Omental fat pad (tissue), 4 donors: ENCODE measurements at places on chromosomes 4 and X. TPM values are rescaled to one million over a fixed set of nuclear protein-coding genes. Genes with fewer than 3 reads are reported as not detected.

- no peak for DNase-seq
Measured at GRCh38 chr4:89868276-89868675, 26.4 kb upstream of the MMRN1 start.

DNA sequence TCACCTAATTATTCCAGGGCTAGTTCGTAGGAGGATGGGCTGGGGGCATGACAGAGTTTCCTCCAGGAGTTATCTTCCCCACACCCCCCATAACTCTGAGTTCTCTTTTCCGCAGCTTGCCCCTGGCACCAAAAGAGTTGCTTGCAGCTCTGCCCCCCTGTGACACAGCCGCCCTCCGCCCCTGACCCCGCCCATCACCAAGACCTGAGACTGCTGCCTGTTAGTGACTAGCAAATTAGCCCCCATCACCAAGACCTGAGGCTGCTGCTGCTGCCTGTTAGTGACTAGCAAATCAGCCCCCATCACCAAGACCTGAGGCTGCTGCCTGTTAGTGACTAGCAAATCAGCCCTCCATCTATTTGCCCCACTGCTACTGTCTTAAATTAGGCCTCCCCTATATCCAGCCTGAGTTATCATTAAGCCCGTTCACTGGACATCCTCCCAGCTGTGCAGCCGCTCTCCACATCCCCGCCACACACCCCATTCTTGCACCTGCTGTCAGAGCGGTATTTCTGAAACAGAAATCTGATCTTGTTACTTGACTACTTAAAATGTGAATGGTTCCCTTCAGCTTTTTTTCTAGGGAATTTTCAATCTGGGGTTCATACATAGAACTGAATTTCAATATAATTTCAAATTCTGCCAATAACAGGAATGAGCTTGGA is 1.5 kb upstream of the PAPSS1 start:
- DNase-seq, result no peak

GRCh38 chr4:56728512-56728911 is 47.4 kb upstream of the HOPX start:
- no peak for DNase-seq

DNA sequence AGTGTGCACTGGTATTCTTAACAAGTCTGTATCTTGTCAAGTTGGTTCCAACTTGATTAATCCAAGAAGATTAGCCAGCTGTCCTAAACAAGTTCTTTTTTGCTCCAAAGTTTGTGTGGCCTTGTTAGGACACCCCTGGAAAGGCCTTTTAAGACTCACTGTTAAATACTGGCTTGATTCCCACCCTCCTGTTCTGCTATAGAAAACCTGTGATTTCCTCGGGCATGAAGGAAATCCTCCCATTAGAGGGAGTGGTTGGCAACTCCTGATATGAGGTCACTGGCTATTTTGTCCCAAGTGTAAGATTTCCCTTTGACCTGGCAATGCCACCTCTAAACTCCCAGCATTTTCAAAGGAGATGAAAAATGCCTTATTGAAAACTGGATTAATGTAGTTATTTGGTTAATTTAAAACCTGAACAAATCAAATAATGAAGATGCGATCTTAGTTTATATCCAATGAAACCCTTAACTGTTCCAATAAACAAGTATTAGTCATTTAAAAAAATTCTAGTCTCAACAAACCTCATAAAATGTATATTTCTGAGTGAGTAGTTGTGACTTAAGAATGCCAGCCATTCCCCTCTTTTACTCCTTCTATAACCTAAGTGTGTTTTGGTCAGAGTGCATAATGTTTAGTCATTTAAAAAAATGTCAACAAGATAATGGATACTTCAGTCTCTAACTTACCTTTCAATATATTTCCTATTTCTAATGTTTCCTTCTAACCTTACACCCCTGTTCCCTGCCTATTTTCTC is 94.4 kb downstream of the NPNT start:
- DNase-seq, result no peak

DNA sequence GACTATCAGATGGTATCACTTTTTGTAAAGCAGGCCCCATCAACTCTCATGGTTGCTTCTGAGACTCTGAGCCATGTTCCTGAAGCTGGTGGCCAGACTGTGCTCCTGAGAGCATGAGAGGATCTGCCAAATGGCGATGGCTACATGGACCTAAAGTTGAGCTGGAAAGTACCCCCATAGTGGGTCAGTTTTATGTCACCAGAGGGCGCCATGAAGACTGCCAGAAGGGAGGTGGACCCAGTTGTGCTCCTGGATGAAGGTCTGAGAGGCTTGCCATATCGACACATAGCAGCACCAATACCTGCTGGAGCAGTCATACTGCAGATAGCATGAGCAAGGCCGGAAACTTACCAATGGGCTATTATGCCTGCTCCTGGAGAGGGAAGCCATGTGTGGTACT is 105.7 kb downstream of the SLITRK2 start:
- no peak for DNase-seq

- DNase-seq, result no peak
Measured at GRCh38 chr4:99490286-99490685, 20.5 kb upstream of the C4orf17 start.

DNA sequence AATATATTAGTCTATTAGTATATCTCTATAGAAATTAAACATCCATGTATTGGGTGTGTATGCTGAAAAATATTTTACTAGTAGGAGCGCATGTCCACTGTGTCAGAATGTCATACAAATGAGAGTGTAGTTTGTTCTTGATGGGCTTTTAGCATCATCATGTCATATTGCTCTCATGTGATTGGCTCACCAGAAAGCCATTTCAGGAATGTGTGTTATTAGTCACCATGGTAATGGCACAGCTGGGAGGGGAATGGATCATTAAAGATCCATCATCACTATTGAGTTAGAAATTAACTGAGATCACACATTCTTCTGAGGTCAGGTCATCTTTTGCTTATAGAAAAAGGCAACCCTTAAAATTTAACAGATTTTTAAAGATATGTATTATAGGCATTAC is 77.3 kb downstream of the PHEX start:
- DNase-seq, result no peak

- no peak for DNase-seq
Measured at GRCh38 chr4:27791640-27792039, 931.0 kb downstream of the STIM2 start.

DNA sequence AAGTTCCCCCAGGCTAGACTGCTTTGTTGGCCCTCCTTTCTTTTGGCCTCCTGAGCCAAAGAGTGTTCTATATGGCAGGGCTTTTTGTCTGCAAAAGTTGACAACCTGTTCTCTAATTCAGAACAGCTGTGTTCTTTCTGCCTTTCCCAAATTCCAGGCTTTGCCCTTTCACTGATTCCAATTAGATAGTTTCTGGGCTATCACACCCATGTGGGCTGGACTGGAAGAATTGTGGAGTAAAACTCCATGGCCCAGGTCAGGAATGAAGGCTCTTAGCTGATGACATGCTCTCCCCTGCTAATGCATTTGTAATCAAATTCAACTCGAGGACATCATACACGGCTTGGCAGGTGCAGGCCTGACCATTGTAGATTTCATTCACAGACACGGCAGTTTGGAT is 19.4 kb downstream of the BMP3 start:
- no peak for DNase-seq

GRCh38 chr4:10157478-10158332 is 41.1 kb upstream of the WDR1 start:
- no peak for DNase-seq

DNA sequence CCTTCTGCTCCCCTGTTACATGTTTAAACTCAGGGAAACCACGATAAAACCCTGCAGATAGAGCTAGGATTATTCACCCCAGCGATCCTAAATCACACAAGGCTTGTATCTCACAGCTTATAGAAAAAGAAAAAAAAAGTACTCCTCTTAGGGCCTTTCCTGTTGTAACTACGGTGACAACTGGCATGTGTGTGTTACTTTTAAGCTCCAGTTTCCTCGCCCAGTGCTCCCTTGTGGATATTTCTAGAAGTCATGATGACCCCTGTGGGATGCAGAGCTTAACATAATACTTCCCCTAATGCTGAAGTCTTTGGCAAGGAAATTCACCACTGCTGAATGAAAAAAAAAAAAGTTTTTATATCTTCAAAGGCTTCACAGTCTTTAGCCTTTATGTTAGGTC is 114.7 kb downstream of the NWD2 start:
- no peak for DNase-seq

DNA sequence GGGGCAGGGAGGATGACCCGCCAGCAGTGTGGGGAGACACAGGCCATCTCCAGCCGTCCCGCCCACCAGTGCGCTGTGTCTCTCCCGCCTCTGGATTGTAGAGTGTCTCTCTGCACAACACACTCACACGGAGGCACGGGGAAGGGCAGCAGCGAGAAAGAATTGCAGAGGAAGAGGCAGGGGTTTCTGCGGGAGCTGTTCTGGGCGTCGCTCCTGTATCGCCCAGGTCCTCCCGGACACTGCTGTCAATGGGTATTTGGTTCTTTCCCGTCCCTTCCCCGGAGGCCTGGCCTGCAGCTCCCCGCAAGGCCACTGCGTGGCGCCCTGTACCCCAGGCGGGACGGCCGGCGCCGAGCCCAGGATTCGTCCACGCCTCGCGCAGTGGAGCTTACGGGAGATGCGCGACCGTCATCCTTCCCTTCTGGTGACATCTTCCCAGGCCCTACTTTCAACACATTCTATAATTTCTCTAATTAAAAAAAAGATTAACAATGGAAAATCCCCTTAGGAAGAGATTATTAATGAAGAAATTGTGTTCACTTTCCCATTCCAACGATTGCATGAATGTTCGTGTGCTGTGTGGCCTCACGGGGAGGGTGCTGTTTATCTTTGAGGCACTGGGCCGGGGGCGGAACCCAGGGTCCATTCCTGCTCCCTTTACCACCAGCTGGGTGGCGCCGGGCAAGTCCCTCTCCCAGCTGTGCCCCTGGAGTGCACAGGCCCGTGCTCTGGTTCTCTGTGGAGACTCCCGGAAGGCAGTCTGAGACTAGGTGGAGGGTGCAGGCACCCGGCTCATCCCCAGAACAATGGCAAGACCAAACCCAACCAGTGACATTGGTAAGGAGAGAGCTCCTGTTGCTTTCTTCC is 95.7 kb downstream of the CPZ start:
- DNase-seq, result no peak

- no peak for DNase-seq
Measured at GRCh38 chr4:85673540-85673939, 198.6 kb downstream of the ARHGAP24 start.

GRCh38 chrX:97538745-97539144 is 655.0 kb downstream of the RPA4 start:
- no peak for DNase-seq

- DNase-seq, result no peak
Measured at GRCh38 chrX:124280294-124280902, 52.1 kb upstream of the TEX13D start.

- no peak for DNase-seq
Measured at GRCh38 chr4:184154199-184154598, 63.5 kb downstream of the ENPP6 start.

DNA sequence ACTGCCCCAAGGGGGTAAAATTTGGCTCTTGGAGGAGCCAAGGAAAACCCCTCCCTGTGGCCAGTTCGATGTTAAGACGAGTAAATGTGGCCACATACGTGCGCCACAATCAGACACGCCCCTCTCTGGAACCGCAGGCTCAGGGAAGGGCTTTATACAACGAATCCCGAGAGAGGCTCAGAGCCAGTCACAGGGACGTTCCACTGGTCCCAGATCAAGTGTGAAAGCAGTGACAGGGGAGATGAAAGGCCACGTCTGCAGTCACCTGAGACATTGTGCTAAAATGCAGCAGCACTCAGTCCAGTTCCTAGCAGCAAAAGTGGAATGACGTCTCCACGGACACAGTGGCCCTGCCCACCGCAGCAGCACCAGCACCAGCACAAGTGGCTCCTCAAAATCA is 68.0 kb downstream of the ACOX3 start:
- DNase-seq, result no peak

GRCh38 chrX:136115904-136116297 is 31.4 kb upstream of the FHL1 start:
- no peak for DNase-seq

DNA sequence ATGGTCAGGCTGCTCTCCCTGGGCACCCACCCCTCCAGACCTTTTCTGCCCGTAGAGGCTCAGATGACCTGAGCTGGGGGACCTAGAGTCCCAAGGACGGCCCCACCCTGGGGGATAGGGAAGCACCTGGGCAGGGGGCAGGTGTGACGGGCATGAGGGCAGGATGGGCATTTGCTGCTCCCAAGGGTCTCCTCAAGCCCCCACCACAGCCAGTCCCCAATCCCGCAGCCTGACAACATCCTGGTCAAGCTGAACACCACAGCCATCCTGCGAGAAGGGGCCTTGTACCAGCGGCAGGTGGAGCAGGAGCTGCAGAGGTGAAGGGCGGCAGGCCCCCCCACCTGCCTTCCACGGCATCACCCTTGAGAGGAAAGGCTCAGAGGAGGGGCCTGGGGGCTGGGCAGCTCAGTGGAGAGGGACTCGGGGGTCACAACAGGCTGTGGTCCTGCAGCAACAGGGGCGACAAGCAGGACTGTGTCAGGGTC is 17.8 kb upstream of the RNF4 start:
- no peak for DNase-seq

DNA sequence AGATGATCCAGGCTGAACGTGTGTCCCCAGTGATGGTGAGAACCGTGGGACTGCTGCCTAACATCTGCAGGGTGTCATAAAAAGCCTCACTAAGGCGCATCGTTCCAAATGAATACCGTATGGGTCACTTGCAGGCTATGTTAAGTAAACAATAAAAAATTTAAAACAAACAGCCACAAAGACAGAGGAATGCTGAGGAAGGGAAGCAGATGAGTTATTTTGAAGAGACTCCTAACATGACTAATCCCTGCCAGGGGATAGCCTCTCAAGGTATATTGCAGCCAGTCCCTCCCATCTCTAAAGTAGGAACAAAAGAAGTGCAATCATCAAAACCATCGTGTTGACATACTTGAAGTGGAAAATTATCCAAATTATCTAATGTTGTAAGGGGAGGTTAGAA is 83.8 kb downstream of the UNC5C start:
- DNase-seq, result no peak

GRCh38 chr4:159248384-159249178 is 145.7 kb downstream of the RAPGEF2 start:
- DNase-seq, result no peak

GRCh38 chrX:69117876-69118526 is 47.3 kb downstream of the PJA1 start:
- no peak for DNase-seq

Gene YY2
- total RNA-seq, result 2.3 TPM

Gene VSIG1
- total RNA-seq, result not detected

Gene IL2
- not detected for total RNA-seq

Gene XAGE1B
- total RNA-seq, result not detected

Gene ADD1
- total RNA-seq, result 170 TPM

Gene ZNF157
- total RNA-seq, result not detected

Gene TRIM60
- total RNA-seq, result not detected

Gene CLDN22
- not detected for total RNA-seq

Gene ADH1C
- total RNA-seq, result 59.9 TPM

Gene RAB9B
- 0.60 TPM for total RNA-seq

Gene DACH2
- not detected for total RNA-seq

Gene FAM9B
- not detected for total RNA-seq

Gene PDK3
- 44.6 TPM for total RNA-seq
